Psoas muscle (tissue), 8 donors: ENCODE measurements at places on chromosomes 2 and 18. TPM values are rescaled to one million over a fixed set of nuclear protein-coding genes. Genes with fewer than 3 reads are reported as not detected.

DNA sequence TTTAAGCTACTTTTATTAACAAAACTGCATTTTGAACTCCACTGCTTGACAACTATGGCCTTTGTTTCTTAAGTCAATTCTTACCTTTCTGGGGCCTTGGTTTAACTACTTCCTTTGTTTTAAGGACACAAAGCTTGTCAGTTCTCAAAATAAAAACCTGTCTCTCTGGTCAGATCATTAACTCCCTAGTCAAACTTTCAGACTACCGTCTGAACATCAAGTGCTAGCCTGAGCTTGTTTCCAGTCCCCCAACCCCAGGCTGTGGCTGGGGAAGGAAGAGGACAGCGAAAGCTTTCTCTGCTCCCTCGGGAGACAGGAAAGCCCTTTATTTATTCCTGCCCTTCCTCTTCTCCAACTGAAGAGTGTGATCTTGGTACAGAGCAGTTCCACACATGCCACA, 1.7 kb downstream of the SH3YL1 start:
- DNase-seq = no peak

- no peak for DNase-seq
Observed at GRCh38 chr18:2536493-2536892, 34.8 kb downstream of the METTL4 start.

DNA sequence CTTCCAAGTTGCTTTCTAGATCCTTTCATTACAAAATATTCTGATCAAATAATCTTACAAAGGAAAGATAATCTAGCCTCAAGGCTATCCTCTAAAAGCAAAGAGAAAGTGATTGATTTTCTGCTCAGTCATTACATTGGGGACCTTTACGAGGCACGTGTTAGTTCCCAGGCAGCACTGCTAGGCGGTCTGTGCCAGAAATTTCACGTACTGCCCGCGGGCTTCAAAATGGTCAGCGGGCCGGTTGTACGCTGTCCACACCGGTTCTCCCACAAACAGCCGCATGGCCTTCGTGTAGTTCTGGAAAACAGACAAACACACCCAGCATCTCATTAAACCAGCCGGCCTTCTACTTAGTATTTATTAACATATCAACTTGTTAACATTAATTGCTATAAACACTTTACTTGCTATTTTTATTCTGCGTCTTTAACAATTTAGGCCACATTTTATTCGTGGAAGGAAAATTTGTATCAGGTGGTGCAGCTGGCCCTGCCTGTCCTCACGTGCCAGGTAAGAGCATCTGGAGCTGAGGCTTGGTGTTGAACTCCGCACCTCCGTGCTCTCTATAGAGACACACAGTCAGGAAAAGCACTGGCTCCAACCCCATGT, 20.4 kb downstream of the ADI1 start:
- no peak for DNase-seq

GRCh38 chr18:2536063-2536462, 35.2 kb downstream of the METTL4 start:
- no peak for DNase-seq

GRCh38 chr2:134667541-134667940, 51.3 kb downstream of the TMEM163 start:
- no peak for DNase-seq

GRCh38 chr2:137910641-137911040, 53.6 kb upstream of the HNMT start:
- no peak for DNase-seq

- no peak for DNase-seq
Observed at GRCh38 chr18:23871410-23871809, 143.1 kb upstream of the TTC39C start.

SERPINB4 gene
- polyA plus RNA-seq = 0.04 TPM
